ENCODE measurements at places on chromosomes 5 and 9. TPM values are rescaled to one million over a fixed set of nuclear protein-coding genes. Genes with fewer than 3 reads are reported as not detected.

The COL15A1 gene
- 173 TPM for total RNA-seq

The HMMR gene
- total RNA-seq = 37.5 TPM

GRCh38 chr5:139410121-139410992, 6.5 kb upstream of the SPATA24 start:
- DNase-seq = no peak

- DNase-seq = peak; percentile 32
Measured at GRCh38 chr5:143244000-143244736, 159.3 kb downstream of the NR3C1 start.

- no peak for DNase-seq
Measured at GRCh38 chr5:36389245-36389644, 87.5 kb upstream of the RANBP3L start.

The DNAJB5 gene
- total RNA-seq = 1.2 TPM

The FST gene
- total RNA-seq = 1.8 TPM

The FOXD4L5 gene
- total RNA-seq = not detected

- no peak for DNase-seq
Measured at GRCh38 chr5:55278778-55279177, 28.7 kb downstream of the DHX29 start.

- no peak for DNase-seq
Measured at GRCh38 chr5:80740999-80741398, 86.2 kb upstream of the DHFR start.

The C5orf34 gene
- total RNA-seq = 1.7 TPM

DNA sequence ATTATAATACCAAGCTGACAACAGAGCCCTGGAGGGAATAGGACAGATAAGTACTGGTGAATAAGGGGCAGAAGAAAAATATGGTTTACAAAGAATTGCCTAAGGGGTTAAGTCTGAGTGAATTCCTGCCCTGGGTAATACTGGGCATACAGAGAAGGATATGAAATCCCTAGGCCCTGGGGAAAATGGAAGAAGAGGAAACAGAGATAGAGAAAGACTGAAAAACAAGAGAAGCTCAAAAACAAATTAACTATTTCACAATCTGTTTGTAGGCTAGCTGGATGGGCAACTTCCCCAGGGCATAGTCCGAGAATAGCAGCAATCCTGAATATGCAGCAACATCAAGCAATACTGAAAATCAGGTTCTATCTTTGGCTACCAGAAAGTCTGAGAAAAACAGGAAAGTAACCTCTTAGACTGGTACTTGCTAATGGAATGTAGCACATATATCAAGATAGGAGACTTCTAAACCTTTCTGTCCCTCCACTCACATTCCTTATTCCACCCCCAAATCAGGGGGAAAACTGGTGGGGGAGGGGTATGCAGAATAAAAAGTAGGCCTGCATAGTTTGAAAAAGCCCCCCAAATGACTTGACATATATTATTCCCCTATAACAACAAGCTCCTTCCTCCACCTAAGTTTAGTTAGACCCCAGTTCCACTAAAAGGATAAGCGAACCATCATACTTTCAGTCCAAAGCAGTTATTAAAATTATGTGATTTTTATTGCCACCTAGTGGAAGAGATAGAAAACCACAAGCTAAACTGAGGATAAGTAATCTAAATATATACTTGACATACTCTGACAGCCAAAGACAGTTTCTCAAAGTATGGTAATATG, 20.6 kb downstream of the SLC38A9 start:
- no peak for DNase-seq

- DNase-seq = no peak
Measured at GRCh38 chr5:91079037-91079436, 304.1 kb downstream of the ARRDC3 start.

DNA sequence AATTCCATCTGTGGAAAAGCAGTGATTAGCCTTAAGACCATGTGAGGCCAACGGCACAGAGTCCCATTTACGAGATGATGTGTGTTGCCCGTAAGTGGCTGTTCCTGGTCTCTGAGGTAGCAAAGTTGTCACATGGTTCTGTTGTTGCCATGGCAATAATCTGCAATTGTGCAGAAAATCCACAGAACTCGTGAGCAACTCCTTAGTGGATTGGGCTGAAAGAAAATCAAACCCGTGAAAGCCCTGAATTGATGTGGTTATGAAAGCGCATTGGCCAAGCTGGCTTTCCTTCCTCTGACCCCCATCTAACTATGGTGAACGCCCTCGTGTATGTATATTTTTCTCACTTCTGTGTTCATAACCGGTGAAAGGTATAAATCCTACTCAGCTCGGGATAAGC, 614.7 kb downstream of the EBF1 start:
- peak; percentile 50 for DNase-seq

- DNase-seq = no peak
Measured at GRCh38 chr5:170341545-170341944, 44.0 kb upstream of the LCP2 start.

DNA sequence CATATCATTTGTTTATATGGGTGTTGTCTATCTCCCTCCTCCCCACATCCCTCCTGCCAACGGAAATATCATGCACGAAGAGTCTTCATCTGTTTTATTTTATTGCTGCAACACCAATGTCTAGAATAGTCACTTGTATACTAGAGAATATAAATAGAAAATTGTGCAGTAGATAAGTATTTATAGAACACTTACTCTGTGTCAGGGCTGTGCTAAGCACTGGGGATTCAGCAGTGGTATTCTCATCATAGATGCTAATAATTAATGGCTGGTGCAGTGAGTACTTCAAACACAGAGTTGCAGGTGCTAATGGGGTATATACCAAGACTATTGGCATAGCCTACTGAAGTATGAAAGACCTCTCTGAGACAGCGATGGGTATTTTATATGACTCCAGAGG, 353.5 kb upstream of the CDH6 start:
- no peak for DNase-seq

GRCh38 chr5:86360801-86361200, 256.9 kb upstream of the COX7C start:
- no peak for DNase-seq

GRCh38 chr9:84862810-84863287, 193.3 kb downstream of the NTRK2 start:
- peak; percentile 32 for DNase-seq

The PTGS1 gene
- total RNA-seq = 6.4 TPM

The SLC6A7 gene
- not detected for total RNA-seq

The PFDN1 gene
- 28.6 TPM for total RNA-seq

GRCh38 chr9:112366591-112366990, 13.3 kb upstream of the HSDL2 start:
- no peak for DNase-seq

DNA sequence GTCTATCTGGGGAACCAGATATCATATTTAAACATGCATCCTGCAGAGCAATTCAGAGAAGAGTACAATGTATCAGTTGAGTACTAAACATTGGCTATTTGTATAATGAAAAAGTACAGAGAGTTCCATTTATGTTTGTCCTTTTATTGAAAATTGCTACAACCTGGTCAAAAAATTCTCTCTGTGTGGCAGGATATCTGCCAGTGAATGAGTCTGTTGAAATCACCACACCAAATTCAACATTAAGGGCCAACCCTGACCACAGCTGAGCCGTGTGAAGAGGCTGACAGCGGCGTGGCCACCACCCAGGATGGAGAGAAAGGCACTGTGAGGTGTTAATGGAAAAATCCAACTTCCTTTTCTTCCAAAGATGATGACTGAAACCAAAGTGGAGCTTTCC, 422.7 kb upstream of the PIK3R1 start:
- DNase-seq = no peak

DNA sequence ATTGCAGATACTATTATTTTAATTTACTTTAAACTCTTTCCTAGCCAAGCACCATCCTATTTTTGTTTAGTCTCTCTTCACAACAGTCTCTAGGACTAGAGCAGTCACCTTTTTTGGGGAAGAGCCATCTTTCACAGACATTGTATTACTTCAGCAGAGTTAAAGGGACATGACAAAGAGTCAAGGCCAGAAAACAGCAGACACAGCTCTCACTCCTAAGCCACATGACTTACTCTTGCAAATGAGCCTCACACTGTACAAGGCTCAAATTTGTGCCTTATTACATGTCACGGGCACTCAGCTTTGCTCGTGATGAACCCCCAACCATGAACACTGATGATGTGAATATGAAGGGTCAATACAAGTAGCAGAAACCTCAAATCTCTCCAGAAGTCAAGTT, 104.3 kb downstream of the ZNF608 start:
- no peak for DNase-seq

The WNK2 gene
- total RNA-seq = 18.0 TPM

The PCYOX1L gene
- total RNA-seq = not detected

The IFNB1 gene
- not detected for total RNA-seq

GRCh38 chr5:88948746-88949600, 66.0 kb upstream of the MEF2C start:
- DNase-seq = no peak

The PCDHA9 gene
- total RNA-seq = 0.73 TPM

The NAIF1 gene
- total RNA-seq = 40.3 TPM

The PCDHB3 gene
- not detected for total RNA-seq

DNA sequence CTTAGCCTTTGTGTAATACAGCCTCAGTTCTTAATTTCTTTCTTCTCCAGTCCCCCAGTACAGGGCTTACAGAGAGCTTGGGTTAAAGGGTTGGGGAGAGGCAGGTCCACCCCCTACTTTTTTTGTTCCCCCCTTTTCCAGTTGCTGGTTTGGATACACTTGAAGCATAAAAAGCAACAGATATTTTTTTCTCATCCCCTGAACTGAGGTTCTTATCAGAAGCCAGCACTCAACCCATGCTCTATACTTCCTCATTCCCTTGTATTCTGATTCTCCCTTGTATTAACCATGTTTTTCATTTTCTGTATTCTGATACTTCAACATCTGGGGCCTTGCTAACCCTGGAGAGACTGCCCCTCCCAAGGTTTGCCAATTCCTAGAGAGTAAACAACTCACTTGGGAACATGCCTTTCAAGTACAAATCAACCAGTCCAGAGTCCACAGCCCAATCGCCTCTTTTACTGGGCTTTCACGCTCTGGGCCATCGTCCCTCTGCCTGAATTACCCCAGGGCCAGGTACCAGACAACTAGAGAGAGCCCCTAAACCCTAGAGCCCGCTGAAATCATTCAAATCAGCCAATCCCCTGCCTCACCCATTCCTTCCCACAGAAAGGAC, 333.4 kb upstream of the PUM3 start:
- DNase-seq = peak; percentile 24

The REEP2 gene
- not detected for total RNA-seq

The CARTPT gene
- total RNA-seq = not detected

The STARD4 gene
- total RNA-seq = 4.7 TPM

The GEMIN5 gene
- total RNA-seq = 2.9 TPM

DNA sequence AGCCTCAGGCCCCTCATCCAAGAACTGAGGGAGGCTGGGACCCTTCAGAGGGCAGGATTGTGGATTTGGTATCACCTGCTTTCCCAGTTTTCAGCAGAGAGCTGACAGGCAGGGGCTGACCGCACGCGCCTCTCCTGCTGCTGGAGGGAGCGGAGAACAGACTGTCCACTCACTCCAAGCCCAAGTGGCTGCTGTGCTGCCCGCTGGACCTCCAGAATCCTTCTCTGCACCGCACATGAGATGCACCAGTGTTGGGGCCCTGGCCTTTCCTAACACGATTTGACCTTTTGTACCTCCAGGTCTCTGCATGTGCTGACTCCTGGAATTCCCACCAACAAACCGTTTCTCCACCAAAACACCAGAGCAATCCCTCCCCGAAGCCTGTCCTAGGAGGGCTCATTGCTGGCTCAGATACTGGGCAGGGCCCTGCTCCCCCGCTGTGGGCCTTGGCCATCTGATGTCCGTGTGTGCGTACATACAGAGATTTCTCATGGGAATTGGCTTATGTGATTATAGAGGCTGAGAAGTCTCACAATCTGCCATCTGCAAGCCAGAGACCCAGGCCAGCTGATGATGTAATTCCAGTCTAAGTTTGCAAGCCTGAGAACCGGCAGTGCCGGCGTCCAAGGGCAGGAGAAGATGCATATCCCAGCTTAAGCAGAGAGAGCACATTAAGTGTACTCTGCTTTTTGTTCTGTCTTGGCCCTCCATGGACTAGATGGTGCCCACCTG, 141.7 kb downstream of the GADD45G start:
- DNase-seq = peak; percentile 86

- no peak for DNase-seq
Measured at GRCh38 chr5:149019679-149020078, 43.2 kb downstream of the SH3TC2 start.

The TAF11L10 gene
- total RNA-seq = not detected

- no peak for DNase-seq
Measured at GRCh38 chr5:111699324-111699723, 57.7 kb downstream of the NREP start.

The HSD17B3 gene
- not detected for total RNA-seq

The HRH2 gene
- 0.58 TPM for total RNA-seq

Data from stomach (tissue), 19 donors.